ENCODE measurements at places on chromosomes 16 and 17.

- no peak for DNase-seq
These were observed 9.1 kb downstream of the KCNH4 start for GRCh38 chr17:42171831-42172230.

DNA sequence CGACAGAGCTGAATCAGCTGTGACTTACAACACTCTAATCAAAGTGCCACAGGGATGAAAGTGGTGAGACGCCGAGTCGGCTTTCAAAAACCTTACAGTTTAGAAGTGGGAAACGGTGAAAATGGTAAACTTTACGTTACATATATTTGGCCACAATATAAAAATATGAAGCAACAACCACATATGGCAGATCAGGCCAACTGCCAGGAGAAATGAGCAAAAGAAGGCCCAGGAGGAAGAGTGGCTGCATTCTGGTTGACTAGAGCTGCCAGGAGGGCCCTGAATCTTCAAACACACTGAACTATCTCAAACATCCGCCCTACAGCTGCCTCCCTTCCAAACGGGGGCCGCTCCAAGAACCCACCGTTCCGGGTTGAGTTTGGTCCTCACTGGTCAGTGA lies 56.3 kb downstream of the MRM3 start:
- no peak for DNase-seq

DNA sequence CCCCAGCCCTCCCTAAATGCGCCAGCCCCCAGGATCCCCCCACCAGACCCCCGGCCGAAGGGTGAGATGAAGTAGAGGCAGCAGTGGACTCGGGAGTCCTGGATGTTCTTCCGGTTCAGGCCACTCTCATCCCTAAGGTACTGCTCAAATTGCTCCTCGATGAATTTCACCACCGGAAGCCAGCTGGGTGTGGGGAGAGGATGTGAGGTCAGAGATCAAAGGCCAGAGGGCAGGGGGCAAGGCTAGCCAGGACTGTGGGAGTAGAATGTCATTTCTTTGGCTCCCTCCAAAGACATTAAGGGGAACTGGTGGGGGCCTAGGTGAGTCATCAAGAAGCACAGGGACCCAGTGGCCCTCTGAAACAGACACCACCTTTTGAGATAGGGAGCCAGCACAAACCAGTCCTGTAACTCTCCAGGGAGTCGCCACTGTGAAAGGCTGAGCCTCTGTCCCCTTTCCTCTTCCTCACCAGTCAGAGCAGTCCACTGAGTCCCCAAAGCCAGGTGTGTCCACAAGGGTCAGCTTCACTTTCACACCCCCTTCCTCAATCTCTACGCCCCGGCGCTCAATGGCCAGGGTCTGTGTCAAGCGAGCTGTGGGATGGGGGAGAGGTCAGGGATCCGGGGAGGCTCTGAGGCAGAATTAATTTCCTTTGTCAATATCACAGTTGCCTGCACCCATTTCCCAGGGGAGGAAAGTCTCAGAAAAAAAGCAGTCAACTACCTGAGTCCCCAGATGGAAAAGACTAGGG lies 895 bp downstream of the SEPTIN1 start:
- DNase-seq: no peak

DNA sequence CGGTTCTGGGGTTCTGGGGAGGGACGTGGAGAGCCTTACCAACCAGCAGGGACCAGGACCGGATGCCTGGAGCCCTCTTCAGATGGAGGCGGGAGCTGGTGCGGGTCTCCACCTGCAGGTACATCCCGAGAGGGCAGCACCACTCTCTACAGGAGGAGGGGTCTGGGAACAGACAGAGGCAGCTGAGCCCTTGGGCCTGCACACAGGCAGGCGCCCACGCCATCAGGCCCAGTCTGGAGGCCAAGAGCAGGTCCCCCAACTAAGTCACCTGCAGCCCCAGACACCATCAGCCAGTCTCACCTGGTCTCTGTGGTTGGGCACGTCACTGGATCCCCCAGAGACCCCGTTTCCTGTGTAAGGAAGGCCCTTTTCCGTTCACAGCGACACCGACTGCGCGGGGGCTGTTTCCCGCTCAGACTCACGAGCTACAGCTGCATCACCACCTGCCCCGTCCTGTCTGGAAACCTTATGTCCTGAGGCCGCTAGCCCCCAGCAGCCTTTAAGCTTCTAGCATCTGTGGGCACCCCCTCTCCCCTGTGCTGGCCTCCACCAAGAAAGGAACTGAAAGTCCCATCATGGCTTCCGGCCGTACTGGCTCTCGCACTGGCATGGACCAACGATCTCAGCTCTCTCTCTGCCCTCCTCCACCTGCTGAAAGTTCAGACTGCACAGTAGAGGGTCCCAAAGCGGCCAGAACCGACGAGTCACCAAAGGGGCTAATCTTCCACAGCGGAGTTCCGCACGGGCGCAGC lies 1.2 kb downstream of the CYBC1 start:
- DNase-seq: no peak

DNA sequence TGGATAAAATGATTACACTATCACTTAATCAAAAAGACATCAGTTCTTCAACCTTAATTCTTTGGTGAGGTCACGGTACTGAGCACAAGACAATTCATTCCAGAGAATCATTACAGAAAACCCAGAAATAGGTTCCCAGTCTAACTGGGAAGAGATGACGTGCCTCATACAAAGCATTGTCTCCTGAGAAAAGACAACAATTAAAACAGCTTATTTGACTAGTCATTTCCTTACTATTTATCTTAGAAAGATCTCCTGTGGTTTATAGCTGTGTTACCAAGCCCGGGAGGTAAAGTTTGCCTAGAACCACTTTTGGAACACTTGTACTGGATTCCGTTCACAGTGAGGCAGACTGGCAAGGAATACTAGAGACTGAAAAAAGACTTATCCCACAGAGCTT lies 5.1 kb downstream of the PHF12 start:
- DNase-seq: peak; percentile 93

GRCh38 chr16:21226749-21227148 lies 6.8 kb upstream of the ANKS4B start:
- no peak for DNase-seq

DNA sequence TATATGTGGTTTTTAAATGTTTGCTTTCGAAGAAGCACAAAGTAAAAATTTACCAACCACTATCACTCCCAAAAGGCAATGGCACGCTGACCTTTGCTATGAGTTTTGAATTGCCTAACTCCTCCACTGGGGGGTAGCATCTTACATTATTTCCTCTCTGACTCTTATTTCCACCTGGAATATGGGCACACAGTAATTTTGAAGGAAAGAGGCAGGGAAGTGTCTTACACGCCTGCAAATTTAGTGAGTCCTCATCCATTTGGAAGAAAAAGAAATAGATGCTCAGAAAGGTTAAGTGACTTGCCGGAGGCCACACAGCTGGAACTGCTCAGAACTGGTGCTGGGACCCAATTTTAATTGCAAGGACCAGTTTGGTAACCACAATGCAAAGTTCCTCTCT lies 29.9 kb upstream of the IRX6 start:
- no peak for DNase-seq

DNA sequence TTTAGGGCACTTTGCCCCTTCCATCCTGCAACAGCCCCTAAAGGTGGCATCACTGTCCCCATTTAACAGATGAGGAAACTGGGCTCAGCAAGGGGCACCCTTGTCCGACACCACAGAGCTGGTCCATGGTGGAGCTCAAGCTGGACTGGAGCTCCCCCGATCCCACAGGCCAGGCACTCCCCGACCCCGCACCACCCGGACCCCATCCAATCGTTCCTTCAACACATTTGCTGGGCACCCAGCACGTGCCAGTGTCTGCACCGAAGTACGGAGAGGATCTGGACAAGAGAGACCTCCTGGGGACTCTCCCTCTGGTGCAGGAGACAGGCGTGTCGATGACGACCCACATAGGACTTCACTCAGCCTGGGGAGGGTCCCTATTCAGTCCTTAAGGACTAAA lies 13.4 kb downstream of the EMC6 start:
- DNase-seq: no peak

DNA sequence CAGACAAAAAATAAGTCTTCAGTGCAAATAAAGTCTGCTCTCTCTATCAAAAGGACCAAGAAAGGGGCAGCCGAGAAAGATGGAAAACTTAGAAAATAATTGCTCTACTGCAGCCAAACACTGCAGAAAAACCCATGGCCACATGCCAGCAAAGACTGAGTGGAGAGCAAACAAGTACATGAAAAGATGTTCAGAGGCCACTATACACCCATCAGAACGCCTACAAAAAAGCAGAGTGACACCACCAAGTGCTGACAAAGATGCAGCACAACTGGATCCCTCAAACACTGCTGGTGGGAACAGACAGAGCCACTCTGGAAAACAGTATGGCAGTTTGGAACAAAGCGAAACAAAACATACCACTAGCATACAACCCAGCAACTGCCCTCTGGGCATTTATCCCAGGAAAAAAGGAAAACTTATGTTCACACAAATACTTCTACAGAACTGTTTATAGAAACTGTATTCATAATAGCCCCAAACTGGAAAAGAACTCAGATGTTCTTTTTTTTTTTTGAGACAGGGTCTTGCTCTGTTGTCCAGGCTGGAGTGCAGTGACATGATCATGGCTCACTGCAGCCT lies 36.7 kb downstream of the KIAA0753 start:
- no peak for DNase-seq

GRCh38 chr17:8944083-8944482 lies 21.4 kb downstream of the PIK3R5 start:
- DNase-seq: no peak

GRCh38 chr17:34291721-34292348 lies 6.3 kb downstream of the CCL11 start:
- peak; percentile 37 for DNase-seq

DNA sequence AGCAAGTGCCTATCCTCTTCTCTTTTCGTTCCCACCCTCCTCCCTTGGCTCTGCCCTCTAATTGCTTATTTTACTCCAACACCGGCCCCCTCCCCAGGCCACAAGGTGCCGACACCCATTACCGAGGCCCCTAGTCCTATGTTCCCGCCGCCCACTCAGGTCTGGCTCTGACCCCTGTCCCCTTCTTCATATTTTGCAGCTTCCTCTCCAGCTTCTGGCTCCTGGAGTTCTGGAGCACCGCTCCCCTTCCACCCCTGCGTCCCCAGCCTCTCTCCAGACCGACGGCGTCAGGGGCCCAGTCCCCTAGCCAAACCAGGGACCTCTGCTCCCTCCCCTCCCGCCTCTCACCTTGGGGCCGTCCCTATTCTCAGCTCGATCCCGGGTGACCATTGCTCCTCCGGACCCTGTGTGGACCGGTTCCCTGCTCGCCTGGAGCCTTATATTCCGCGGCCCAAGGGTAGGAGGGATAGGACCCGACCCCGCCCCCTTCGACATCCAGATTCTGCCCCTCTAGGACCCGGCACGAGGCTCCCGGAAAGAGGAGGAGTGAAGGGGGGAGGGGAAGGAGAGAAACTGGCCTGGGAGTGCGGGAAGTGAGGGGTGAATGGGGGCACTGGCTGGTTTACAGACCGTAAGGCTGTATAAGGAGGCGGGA lies at the start of gene HES7:
TSS of gene HES7 (minus strand) at position 412 of the 655 bp plus-strand sequence. CDS start at position 390, 22 bp downstream.
- DNase-seq: peak; percentile 31

- peak; percentile 23 for DNase-seq
These were observed 1.3 kb downstream of the RBBP6 start for GRCh38 chr16:24540602-24541210.

GRCh38 chr16:24610416-24610755 lies 71.0 kb downstream of the RBBP6 start:
- DNase-seq: peak; percentile 17

GRCh38 chr17:36994438-36994837 lies 45.7 kb downstream of the AATF start:
- DNase-seq: peak; percentile 64

DNA sequence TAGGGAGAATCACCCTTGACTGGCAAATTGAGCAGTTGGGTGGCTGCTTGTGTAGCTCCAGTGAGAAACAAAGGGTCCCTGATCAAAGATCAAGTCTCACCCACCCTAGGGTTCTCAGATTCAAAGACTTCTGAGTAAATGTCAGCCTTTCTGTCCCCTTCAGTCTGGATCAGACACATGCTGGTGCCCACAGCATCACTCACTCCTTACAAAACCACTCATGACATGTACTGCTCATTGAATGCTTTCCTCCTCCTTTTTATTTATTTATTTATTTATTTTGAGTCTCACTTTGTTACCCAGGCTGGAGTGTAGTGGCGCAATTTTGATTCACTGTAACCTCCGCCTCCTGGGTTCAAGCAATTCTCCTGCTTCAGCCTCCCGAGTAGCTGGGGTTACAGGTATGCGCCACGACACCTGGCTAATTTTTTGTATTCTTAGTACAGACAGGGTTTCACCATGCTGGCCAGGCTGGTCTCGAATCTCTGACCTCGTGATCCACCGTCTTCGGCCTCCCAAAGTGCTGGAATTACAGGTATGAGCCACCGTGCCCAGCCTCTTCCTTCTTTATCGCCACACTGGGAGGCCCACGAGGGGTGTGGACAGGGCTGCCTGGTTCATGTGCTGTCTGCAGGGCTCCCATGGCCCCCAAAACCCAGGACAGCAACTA lies 462.0 kb upstream of the MAF start:
- no peak for DNase-seq

DNA sequence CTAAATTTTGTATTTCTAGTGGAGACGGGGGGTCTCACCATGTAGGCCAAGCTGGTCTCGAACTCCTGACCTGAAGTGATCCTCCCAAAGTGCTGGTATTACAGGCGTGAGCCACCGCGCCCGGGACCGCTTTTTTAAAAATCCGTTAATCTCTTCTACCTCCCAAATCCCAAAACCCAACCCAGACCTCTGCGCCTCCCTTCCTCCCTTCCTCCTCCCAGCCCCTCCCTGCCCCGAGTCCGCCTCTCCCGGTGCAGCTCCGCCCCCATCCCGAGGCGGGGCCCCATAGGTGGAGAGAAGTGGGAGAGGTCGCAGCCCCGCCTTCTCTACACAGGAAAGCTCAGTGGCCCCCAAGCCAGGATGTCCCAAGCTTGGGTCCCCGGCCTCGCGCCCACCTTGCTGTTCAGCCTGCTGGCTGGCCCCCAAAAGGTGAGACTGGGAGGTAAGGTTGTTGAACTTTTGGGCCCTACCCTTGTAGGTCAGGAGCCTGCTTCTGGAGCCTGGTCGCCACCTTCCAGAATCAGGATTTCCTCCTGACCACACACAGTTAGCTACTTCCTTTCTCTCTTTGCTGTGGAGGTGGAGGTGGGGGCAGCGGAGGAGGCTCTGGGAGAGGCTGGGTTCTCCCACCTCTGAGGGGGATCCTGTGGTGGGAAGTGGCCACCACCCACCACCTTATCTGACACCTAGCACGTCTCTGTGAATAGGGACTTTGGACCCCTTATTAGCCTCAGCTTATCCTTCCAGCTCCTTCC lies at the start of gene TMEM92:
TSS of gene TMEM92 (plus strand) at position 325 of the 755 bp plus-strand sequence. CDS start at position 361, 36 bp downstream.
- DNase-seq: no peak

DNA sequence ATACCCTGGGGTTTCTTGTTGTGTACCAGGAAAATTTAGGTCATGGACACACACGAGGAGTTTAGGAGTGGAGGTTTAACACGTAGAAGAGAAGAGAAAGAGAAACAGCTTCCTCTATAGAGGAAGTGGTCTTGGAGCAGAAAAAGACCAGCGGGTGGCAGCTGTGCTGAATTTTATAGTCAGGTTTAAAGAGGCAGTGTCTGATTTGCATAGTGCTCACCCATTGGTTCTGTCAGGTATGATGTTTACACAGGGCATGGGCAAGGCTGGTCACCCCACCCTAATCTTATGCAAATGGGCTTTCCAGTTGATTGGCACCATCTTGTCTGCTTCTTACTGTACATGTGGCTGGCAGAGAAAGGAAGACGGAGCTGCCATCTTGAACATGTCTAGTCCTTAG lies 309.0 kb downstream of the CDH13 start:
- no peak for DNase-seq

GRCh38 chr16:86523166-86523740 lies 12.9 kb downstream of the FOXF1 start:
- DNase-seq: no peak

GRCh38 chr17:39667262-39667944 lies 850 bp upstream of the PNMT start:
- DNase-seq: no peak

- DNase-seq: peak; percentile 76
These were observed 8.5 kb downstream of the CHTF8 start for GRCh38 chr16:69123910-69124309.

GRCh38 chr16:74738113-74738541 lies 36.5 kb downstream of the FA2H start:
- DNase-seq: peak; percentile 27
